Putamen (tissue), 1 donor: ENCODE measurements at places on chromosomes 3 and 15.
A peak's percentile ranks its signal among the peaks of the same experiment; 100 is the strongest.

DNA sequence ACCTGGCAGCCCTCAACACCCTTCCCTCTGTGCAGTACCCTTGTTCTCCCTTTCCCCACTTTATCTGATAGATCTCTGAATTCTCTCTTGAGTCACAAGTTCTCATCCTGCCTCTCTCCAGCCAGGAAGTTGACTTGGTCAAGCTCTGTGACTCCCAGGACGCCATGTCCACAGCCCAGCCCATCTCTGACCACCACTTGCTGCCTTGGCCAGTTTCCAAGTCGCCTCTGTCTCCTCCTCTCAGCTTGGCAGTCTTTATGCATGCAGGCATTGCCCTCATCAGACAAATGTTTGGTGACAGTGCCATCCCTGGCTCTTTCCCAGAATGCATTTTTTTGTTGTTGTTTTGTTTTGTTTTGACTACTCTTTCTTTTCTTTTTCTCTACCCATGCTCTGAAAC, 25.7 kb downstream of the ZNF35 start:
- DNase-seq: no peak

- DNase-seq: no peak
These were observed 53.0 kb upstream of the KPNA4 start for GRCh38 chr3:160618363-160618762.

- no peak for DNase-seq
These were observed 58.0 kb upstream of the HERC1 start for GRCh38 chr15:63891768-63892133.

- no peak for DNase-seq
These were observed 39.3 kb upstream of the UACA start for GRCh38 chr15:70802629-70803028.

DNA sequence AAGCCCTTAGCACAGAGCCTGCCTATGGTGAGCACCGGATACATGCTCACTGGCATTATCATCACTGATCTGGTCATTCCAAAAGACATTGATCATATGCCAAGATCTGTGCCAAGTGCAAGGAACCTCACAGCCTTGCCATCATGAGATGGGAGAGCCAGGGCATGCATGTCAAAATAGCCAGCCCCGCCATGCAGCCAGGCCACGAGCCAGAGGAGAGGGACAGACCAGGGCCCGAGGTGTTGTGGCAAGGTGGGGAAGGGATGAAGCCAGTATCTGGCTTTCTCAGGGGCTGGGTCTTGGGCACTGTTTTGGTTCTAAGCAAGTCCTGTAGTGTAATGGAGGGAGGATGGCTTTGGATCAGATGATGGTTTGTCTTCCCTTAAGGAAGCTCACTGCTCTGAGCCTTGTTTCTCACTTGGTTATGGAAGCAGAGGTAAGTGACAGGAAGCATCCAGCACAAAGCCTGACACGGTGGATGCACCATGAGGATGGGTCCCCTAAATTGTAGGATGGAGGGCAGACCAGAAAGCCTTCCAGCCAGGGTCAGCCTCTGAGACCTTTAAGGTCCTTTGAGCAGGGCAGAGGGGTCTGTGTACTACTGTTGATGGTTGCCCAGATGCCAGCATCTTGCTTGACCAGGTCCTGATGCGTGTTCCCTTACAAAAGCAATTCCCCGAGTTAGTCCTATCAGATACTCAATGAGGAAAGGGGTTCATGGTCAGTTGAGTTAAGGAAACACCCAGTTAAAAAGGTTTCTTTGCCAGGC, 247.7 kb upstream of the TLE3 start:
- no peak for DNase-seq

DNA sequence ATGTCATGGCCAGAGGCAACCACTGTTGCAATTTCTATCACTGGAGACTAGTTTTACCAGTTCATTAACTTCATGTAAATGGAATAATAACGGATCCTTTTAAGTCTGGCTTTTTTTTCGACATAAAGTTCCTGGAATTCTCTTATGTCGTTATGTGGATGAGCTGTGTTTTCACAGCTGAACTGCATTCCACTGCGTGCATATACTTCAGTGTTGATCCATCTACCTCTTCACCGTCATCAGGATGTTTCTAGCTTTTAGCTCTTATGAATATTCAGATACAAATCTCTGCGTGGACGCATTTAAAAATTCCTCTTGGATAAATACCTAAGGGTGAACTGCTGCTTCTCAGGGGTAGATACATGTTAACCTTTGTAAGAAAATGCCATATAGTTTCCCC, 15.6 kb upstream of the CYFIP1 start:
- DNase-seq: no peak

- DNase-seq: no peak
These were observed 19.0 kb upstream of the CRABP1 start for GRCh38 chr15:78321041-78321570.

DNA sequence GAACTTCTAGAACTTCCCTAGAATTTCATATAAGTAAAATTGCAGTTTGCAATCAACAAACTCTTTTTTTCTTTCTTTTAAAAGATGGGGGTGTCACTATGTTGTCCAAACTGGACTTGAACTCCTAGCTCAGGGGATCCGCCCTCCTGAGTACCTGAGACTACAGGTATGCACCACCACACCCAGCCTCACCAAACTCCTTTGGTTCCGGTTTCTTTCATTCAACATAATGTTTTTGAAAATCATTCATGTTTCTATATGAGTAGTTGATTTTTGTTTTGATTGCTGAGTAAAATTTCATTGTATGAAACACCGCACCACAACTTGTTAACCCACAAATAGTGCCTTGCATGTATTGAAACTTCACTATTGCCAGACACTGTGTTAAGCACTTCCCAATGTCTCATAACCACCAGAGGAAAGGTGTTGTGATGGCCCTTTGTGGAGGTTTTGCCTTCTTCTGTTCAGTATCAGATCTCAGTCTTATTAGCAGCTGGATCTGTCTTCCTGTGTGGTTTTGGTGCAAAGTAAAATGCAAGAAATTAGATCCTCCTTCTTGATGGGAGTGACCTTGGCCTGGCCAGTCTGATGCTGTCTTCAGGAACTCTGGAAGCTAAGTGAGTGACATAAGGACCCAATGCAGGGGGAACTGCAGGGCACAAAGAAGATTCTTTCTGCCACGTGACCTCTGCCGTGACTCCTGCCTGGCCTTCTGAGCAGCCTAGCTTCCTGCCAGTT, 78.8 kb upstream of the UBE2E1 start:
- DNase-seq: no peak

DNA sequence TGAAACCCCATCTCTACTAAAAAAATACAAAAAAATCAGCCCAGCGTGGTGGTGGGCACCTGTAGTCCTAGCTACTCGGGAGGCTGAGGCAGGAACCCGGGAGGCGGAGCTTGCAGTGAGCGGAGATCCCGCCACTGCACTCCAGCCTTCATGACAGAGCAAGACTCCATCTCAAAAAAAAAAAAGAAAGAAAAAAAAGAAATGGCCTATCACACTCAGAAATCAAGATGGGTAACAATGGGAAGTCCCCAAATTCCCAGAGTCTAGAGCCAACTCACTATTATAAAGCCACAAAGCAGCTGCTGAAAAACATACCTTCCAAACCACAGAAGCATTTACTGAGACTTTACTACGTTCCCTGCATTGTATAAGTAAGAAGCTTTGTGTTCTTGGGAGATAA, 7.5 kb downstream of the HDGFL3 start:
- DNase-seq: no peak

- DNase-seq: no peak
These were observed 16.4 kb upstream of the BNC1 start for GRCh38 chr15:83300826-83301225.

DNA sequence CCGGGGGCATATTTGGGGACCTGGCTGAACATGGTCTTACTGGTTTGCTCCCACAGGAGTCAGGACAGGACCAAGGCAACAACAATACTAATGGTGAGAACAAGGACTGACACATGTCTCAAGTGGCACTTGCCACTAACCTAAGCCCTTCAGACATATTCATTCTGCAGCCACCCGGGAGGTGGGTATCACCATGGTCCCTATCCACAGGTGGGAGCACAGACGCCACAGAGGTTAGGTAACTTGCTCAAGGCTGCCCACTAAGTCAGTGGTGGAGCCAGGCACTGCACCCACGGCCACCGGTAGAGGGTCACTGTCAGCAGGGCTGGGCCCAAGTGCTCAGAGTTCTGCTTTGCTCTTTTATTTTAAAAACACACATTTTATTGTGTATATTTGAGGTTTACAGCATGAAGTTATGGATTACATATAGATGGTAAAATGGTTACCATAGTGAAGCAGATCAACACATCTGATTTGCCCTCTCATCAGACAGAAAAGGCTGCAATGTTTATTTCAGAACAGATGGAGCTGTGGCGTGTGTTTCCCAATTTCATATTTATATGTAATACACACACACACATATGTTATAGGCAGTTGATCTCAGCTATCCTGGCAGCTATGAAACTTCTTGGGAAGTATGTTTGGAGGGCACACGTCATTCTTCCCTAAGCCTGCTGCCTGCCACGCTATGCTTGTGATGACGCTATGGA, 30.0 kb upstream of the SLC41A3 start:
- no peak for DNase-seq

DNA sequence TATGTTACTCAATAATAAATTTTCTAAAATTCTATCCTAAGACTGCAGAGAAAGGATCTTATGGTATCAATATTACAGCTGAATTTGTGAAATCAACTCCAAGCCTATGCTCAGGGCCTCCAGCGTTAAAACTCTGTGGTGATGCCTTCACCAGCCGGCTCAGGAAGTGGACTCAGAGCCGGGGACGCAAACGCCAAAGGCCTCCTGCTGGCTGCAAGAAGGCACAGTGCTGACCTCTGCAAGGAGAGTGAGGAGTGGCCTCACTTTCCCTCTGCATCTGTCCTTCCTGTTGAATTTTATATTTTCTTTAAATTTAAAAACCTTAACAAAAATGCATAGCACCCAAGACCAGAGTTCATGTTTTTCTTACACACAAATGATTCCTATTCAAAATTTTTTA, 48.5 kb downstream of the HERC2 start:
- DNase-seq: no peak

DNA sequence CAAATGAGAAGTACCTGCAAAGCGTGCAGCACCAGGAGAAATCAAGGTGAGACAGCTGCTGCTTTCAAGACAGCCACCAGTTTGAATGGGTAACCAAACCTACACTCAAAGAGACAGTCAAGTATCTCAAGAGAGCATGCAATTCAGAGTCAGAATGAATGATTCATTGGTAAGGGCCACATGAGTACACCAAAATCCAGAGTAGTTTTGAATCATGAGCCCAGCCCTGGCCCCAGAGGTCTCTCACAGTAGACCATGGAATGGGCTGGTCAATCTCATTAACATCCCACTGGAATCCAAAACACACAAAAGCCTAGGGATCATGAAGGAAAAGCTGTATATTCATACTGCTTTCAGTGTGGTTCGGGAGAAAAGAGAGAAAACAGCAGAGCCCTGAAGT, 242.8 kb downstream of the TBL1XR1 start:
- no peak for DNase-seq

GRCh38 chr3:86930831-86931230, 60.1 kb downstream of the VGLL3 start:
- DNase-seq: no peak

- peak; percentile 5 for DNase-seq
These were observed 348.4 kb upstream of the PLSCR5 start for GRCh38 chr3:146953511-146953981.

DNA sequence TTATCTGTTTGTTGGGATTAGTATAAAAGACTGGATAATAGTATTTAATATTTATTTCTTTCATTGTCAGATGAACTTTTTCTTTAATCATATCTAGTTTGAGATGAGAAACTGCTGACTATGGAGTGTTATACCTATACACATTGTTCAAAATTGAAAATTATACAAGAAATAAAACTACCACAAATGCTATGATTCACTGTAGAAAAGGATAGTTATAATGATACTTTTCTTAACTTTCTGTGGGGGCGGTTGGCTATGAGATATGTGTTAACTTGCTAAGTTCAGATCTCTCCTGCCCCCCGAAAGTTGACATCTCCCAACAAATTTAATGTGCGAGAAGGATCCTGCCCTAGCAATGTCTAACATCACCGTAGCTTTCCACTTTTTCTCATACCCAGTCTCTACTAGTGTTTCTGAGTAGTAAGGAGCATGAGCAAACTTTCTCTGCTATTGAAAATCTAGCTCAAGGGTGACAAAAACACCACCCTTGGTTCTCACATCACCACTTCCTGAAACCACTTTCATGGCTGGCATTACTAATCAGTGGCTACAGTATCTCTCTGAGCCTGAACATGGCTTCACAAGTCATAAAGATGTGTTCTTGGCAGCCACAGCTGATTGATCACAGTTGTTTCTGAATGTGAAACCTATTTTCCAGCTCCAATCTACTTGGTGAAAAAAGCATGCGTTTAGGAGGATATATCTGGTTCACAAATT, 15.8 kb upstream of the SAMMSON start:
- no peak for DNase-seq

DNA sequence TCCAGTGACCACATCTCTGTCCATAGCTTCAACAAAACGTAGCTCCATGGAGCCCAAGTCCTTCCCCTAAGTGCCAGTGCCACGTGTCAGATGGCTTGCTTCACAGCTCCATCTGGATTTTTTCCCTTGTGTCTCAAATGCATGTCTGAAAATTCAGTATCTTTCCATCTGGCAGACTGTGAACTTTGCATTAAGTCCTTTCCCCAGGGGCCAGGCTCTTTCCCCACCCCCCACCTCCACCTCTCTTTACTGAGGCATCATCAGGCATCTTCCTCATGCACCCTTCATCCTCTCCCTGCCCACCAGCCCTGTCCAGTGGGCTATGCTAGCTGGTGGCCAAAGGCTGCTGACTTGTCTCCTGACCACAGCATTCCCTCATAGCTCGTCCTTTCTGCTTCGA, 53.7 kb downstream of the PDIA5 start:
- no peak for DNase-seq
